ENCODE measurements at places on chromosomes 12 and 14. TPM values are rescaled to one million over a fixed set of nuclear protein-coding genes. Genes with fewer than 3 reads are reported as not detected.

DNA sequence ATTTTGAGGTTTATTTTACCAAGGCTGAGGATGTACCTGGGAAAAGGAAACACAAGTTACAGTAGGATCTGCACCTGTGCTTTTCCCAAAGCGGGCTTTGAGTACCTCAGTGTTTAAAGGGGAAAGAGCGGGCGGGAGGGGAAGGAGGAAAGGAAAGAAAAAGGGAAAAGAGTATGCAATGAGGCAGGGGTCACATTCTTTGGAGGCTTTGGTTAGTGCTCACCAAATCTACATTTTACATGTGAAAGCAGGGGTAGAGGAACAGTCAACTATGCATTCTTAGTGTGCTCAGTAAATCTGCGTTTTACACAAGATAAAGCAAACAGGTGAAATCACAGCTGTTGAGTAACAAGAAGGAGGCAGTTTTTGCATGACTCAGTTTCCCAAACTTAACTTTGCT is 242.2 kb downstream of the TMEM132C start:
- no peak for DNase-seq

DNA sequence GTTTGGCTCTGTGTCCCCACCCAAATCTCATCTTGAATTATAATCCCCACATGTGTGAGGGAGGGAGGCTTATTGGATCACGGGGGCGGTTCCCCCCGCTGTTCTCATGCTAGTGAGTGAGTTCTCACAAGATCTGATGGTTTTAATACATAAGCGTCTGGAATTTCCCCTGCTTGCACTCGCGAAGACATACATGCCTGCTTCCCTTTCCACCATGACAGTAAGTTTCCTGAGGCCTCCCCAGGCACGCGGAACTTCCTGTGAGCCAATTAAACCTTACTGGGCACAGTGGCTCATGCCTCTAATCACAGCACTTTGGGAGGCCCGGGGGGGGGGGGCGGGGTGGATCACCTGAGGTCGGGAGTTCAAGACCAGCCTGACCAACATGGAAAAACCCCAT is 60.8 kb downstream of the R3HDM2 start:
- DNase-seq: no peak

- DNase-seq: no peak
Observed at GRCh38 chr14:88505621-88506020, 49.2 kb downstream of the PTPN21 start.

- DNase-seq: no peak
Observed at GRCh38 chr12:65965358-65965757, 141.1 kb downstream of the HMGA2 start.

GRCh38 chr12:66061557-66062289 is 68.8 kb downstream of the LLPH start:
- no peak for DNase-seq

- no peak for DNase-seq
Observed at GRCh38 chr12:14171106-14171505, 189.7 kb upstream of the GRIN2B start.

DNA sequence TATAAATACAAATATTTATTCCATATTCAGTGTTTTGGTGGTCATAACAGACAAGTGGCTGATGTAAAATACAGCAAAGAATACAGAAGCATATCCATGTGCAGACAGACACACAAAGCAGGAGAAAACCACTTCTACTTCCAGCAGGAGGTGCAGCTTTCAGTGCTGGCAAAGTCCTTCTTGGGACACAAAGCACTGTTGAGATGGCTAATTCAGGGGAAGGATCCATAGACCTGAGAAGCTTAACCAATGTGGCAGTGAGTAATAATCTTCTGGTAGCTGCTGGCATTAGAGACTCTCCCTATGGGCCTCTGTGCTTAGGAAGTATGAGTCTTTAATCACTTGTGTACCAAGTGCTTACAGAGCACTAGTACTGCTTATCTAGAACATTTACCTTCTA is 26.8 kb downstream of the AMN1 start:
- DNase-seq: no peak

- DNase-seq: no peak
Observed at GRCh38 chr14:33505963-33506329, 444.9 kb downstream of the EGLN3 start.

GRCh38 chr14:67963960-67964812 is 144.6 kb downstream of the RAD51B start:
- no peak for DNase-seq

DNA sequence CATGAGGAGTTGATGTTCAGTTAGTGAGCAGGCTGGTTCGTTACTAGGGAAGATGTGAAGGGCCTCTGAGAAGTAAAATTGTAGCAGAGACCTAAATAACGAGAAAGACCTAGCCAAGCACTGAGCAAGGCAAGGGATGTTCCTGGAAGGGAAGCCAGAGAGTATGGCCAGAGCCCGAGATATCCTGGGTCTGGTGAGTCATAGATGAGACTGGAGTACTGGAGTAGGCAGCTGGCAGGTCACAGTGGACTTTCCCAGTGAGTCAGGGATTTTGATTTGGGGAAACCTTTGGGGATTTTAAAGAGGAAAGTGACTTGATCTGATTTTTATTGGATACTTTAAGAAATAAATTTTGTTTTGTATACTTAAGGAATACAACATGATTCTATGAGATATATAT is 369.0 kb downstream of the DIO2 start:
- peak; percentile 64 for DNase-seq

The IGF1 gene
- 6.5 TPM for polyA plus RNA-seq

The SPTB gene
- polyA plus RNA-seq: 68.4 TPM
